Kidney glomerular epithelial cell (primary cell): ENCODE measurements at places on chromosomes 4 and X.
A peak's percentile ranks its signal among the peaks of the same experiment; 100 is the strongest.

GRCh38 chrX:155876704-155877103, 4.4 kb upstream of the VAMP7 start:
- DNase-seq, result no peak

DNA sequence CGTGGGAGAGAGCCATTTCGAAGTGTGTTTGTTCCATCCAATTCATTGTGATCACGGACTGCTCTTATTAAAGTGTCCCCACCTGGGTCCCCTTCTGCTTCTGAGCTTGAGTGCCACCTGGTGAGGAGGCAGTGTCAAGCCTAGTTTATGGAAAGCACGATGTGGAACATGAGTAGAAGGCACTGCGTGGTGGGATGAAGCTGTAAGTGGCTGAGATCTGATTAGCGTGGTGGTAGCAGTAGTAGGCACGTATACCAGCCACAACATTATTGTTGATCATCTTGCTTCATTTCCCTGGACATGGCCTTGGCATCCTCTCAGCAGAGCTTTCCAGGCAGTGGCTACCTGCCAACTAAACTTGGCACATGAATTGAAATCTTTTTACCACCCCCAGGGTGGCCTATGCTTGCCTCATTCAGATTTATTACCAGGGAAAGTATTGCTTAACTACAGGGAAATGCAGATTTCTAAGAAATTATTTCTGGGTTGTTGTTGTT, 46.4 kb downstream of the GPAT3 start:
- peak; percentile 22 for DNase-seq

DNA sequence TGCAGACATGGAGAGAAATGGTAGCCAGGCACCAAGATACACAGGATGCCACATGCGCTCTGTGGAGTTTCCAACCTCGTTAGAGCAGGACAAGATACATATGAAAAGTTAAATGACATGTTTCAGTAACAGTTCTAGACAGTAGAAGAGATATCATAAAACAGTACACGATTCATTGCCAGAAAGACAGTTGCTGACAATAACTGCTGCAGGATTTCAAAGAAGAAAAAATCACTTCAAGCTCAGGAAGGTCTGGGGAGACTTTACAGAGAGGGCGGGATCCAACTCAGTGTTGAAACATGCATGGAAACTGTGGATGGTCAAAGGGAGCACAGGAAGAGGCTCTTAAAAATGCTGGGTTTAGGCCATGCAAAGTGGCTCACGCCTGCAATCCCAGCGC, 31.0 kb downstream of the DCTD start:
- DNase-seq, result no peak

GRCh38 chr4:147094238-147094637, 148.6 kb upstream of the TTC29 start:
- no peak for DNase-seq

DNA sequence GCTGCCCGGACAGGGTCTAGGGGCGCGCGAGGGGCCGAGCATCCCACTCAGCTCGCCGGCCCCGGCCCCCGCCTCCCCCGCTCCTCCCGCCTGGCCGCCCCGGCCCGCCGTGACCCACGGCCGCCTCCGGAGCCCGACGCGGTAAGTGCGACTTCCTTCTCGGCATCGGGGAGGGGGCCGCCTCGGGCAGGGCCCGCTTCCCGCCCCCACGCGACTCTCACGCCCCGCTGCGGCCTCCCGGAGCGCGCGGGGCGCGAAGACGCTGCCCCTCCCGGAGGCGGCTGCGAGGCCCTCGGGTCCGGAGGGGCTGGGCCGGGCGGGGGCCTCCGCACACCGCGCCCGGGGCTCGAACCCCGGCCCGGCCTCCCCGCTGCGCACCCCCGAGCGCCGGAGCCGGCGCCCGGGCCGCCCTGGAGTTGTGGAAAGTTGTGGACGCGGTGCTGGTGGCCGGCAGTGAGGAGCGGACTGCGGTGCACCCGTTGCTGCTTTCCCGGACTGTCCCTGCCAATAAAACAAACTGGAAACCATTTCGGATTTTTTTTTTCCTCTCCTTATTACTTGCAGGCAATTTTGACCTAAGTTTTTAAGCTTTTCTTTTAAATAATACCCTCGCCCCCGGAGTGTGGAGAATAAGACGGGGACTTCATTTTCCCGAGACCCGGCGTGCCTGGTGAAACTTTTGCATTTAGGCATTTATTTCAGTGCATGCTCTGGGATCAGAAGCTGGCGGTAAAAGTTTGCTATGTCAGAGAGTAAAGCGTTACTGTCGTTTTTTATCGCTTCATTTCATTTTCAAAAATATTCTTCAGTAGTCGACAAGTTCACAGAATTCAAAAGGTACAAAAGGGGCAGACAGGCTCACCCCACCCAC, 13.0 kb upstream of the TMEM156 start:
- DNase-seq, result no peak

- no peak for DNase-seq
These were observed 18.4 kb upstream of the RFC1 start for GRCh38 chr4:39384563-39384962.

DNA sequence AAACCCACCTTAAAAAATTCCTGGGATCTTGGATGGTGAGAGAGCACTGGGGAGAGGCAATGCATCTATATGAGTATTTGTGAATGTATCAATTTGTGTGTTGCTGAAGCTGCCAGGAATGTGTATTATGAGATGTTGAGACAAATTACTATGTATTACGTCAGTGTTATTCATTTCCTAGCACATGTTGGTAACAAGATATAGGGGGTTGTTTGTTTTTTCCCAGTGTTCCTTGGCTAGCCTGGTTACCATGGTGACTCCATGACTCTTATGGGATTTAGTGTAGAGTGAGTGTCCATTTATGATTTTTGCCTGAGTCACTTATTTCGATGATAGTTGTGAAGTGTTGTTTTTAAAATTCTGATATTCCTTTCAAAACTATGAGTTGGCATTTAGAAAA, 65.6 kb downstream of the RAB40A start:
- peak; percentile 0 for DNase-seq

DNA sequence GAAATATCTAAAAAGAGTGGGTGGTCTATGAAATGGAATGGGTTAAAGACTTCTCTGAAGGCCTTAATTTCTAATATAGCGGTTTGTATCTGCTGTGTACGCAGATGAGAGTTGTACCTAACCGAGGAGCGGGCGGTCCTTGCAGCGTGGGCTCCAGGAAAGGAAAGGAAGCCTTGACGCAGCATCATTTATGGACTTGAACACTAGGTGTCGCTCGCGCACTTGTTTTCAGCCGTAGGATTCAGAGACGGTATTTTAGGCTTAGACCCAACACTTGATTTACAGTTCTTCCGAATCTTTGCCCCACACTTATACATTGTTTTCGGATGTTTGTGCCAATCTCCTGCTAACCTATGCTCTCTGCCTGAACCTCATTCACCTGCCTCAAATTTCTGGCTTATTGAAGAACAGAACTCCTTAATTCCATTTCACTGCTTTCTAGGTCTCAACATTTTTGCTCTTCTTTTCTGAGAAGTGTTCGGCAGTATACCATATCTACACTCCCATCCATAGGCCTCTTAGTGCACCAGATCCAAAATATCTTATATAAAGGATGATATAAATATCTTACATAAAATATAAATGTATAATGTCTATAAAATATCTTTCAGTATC, 48.9 kb upstream of the AADAT start:
- DNase-seq, result peak; percentile 83

DNA sequence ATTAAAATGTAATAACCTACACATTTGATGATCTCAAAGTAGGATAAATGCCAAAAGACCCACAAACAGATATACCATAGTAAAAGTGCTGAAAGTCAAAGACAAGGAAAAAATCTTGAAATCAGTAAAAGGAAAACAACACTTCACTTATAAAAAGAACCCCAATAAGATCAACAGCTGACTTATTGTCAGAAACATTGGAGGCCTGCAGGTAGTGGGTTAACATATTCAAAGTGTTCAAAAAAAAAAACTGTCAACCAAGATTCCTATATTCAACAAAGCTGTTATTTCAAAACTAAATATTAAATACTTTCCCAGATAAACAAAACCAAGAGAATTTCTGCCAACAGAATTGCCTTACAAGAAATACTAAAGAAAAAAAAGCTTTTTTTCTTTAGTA, 347.1 kb downstream of the GUCY2F start:
- DNase-seq, result no peak

- peak; percentile 68 for DNase-seq
These were observed 164.4 kb downstream of the QDPR start for GRCh38 chr4:17347445-17347844.

GRCh38 chr4:17476853-17477252, 35.0 kb downstream of the QDPR start:
- no peak for DNase-seq

DNA sequence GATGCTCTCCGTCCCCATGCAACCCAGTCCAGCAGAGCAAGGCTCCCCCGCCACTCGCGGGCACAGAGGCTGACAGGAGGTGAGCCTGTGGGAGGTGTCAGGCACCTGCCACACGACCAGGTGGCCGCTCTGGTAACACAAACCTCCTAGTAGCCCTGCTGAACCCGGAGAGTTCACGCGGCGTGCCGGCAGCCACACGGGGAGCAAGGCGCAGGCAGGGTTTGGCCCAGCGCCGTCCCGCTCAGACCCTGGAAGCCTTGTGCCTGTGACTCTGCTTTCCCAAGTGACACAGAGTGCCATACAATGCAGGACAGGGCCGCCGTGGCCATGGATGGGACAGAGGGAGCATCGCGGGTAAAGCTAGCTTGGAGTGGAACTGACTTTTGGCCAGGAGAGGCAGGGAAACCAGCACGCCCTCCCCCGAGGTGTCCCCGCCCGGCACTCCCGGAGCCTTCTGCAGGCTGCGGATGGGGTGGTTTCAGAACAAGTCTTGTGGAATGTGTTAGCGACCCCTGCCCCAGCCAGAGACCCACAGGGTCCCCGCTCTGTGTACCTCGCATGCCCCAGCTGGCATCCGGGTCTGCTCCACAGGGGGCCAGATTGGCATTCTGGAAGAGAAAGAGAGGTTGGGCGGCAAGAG, 44.7 kb upstream of the AFAP1 start:
- no peak for DNase-seq

GRCh38 chrX:137353404-137353803, 212.5 kb upstream of the ZIC3 start:
- DNase-seq, result no peak

DNA sequence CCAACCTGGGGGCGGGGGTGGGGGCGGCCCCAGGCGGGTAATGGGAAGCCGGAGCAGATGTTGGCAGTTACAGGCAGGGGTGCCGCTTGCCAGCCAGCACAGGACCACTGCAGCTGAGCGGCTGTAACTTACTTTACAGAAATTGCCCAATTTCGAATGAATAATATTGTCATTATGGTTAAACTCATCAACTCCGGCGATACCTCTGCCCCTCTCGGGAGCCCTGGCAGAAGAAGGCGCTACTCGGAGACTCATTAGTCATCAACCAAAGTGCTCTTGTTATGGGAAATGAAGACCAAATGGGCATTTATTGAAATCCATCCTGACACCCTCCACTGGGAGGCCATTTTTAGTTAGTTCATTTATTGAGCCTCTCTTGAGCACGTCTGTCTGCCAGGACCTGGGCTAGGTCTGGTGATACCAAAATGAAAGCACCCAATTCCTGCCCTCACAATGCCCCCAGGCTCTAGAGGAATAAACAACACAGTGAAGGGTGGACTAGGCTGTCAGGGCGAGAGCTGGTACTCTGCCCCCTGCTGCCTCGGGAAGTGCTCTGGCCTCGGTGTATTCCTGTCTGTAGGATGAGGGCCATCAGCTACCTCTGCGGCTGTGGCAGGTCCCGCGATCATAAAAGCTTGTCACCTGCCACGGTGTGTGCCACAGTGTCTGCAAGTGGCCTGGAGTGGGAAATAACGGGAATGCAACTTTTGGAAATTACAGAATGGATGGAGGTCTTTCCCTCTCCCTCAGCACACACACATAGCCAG, 159.1 kb upstream of the PSAPL1 start:
- no peak for DNase-seq

DNA sequence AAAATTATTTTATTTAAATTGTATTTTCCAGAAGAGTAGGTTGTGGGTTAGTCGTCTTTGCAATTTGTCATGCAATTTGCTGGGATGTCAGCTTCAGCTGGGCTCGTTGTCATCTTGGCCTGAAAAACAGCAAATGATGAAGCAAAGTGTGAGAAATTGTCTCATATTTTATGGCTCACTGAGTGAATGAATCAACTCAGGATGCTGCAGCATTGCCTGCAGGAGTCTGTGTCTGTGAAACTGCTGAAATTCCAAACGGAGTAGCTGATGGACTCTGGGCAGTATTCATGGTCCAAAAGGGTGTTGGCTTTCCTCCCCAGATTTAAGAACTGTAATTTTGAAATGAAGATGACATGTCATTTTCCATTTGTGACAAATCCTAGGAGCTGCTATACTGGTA, 37.2 kb downstream of the CXCL8 start:
- DNase-seq, result peak; percentile 12

- no peak for DNase-seq
These were observed 55.5 kb downstream of the DDX60 start for GRCh38 chr4:168263039-168263438.

GRCh38 chr4:138216272-138216867, 25.8 kb downstream of the SLC7A11 start:
- no peak for DNase-seq

DNA sequence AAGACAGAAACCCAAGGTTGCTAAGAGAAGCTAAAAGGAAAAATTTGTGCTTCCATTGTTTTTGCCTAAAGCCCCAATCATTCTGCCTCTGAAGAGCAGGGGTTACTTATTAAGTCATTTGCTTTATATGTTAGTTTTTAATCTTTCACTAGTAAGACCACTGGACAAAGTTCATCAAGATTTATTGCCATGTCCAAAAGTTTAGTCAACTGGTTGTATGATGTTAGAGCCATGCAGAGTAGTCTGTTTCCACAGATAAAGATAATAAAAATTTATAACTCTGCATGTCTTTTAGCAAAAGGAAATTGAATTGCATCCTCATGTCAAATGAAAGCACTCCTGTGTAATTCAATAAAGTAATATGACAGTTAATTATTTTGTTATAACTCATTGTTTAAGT, 75.8 kb upstream of the PRKG2 start:
- no peak for DNase-seq

DNA sequence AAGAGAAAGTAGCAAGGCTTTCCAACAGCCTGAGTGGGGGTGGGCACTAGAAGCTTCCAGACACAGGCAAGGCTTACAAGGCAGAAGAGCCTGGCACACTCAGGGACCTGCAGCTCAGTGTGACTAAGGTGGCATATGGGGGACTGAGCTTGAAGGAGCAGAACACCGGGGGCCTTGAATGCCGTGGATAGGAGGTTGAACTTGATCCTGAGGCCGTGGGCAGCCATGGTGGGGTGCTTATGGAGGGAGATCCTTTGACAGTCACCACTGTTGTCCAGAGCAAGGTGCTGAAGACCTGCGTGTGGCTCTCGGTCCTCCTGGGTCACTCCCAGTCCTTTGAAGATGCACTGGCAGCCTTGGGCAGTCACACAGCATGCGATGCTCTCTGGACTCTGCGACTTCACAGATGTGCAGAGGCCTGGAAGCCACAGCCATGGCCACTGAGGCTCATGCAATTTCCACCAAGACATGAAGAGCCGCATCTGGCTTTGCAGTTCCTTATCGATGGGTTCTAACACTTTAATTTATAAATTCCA, 18.3 kb downstream of the C4orf50 start:
- no peak for DNase-seq

DNA sequence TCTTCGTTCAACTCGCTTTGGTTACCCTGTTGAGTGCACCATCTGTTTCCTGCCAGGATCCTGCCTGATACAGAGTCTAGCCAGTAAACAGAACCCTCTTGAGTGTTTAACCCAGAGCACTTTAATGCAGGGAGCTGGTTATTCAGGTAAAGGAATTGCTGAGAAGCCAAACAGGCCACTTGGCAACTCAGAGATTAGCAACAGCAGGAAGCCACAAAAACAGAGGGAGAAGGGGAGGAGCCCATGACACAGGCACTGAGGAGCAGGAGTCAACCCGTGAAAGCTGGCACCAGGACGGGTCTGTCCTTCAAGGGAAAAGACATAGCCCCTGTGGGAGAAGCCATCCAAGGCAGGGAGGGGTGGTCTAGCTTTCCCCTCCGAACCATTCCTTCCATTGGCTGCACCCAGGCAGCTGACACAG, 641.4 kb downstream of the ZNF674 start:
- DNase-seq, result no peak
